ENCODE measurements at places on chromosomes 6 and 20.

DNA sequence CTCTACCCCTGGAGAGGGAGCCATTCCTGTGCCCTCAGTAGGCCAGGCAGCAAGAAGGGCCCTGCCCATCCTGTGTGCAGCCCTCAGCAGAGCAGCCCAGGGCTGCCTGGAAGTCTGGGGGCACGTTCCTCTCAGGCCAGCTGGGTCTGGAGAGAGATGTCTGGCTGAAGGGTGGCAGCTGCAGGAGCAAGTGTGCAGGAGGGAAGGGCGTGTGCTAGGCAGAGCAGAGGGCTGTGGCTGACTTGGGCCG lies 62.7 kb downstream of the NOL4L start:
- DNase-seq = no peak

- no peak for DNase-seq
These were observed 50.7 kb downstream of the TASP1 start for GRCh38 chr20:13588049-13588448.

- DNase-seq = no peak
These were observed 24.2 kb upstream of the SIRPA start for GRCh38 chr20:1870792-1871550.

- DNase-seq = no peak
These were observed 32.7 kb downstream of the COL20A1 start for GRCh38 chr20:63325554-63326313.

- DNase-seq = no peak
These were observed 5.9 kb downstream of the CNBD2 start for GRCh38 chr20:35974256-35974655.

DNA sequence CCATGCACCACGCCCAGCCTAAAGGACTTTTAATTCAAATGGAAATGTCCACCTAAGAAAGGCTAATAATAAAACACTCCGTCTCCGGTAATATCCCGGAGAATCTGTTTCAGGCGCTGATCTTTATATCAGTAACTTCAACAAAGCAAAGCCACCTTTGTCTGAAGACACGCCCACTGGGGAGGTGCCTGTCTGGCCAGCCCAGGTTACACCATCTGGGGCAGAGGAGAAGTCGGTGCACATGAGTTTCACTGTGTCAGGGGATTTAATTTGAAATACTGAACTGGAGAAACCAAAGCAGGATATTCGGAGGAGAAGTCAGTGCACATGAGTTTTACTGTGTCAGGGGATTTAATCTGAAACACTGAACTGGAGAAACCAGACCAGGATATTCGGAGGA lies 9.4 kb downstream of the SERPINB6 start:
- no peak for DNase-seq

- no peak for DNase-seq
These were observed 55.3 kb downstream of the DLL1 start for GRCh38 chr6:170235391-170236125.

Data from iPS DF 6.9 (cell line).